ENCODE measurements at places on chromosomes 16 and 17. TPM values are rescaled to one million over a fixed set of nuclear protein-coding genes. Genes with fewer than 3 reads are reported as not detected.

Gene ARHGAP44
- 10.1 TPM for total RNA-seq

Gene ALDOC
- 183 TPM for total RNA-seq

Gene SYCE1L
- 3.9 TPM for total RNA-seq

Gene P2RX5
- total RNA-seq = 13.6 TPM

Gene VASN
- 15.5 TPM for total RNA-seq

Gene PHOSPHO1
- total RNA-seq = 2.2 TPM

Gene CLEC18A
- 0.16 TPM for total RNA-seq

Gene RMI2
- 98.2 TPM for total RNA-seq

DNA sequence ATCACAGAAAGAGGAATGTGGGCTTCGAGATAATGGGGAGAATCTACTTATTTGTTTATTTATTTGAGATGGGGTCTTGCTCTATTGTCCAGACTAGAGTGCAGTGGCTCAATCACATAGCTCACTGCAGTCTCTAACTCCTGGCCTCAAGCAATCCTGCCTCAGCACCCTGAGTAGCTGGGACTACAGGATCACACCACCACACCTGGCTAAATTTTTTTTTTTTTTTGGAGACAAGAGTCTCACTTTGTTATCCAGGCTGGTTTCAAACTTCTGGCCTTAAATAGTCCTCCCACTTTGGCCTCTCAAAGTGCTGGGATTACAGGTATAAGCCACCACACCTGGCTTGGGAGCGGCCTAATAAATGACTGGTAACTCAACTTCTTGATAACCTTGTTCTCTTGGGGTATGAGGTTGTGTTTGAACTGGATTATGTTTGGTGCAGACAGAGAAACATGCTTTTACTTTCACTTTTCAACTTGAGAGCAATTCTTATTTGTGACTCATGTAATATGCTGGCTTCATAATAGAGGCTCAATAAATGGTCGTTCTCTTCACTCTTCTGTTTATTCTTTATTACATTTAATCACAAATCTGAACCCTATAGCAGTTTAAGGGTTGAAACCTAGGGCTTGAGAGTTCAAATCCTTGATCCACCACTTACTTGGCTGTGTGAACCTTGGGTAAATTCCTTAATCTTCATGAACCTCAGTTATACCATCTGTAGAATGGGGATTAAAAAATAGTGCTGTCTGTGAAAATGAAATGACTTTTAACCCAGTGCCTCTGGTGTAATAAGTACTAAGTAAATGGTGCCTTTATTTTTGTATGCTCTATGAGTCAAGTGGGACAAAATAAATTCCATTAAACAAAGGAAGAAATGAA, 129.1 kb upstream of the HS3ST2 start:
- H3K4me1 ChIP-seq = peaks cover 5% of the 10 kb centered on the region
- H3K36me3 ChIP-seq = peaks cover 8% of the 10 kb centered on the region
- DNase-seq = no peak

DNA sequence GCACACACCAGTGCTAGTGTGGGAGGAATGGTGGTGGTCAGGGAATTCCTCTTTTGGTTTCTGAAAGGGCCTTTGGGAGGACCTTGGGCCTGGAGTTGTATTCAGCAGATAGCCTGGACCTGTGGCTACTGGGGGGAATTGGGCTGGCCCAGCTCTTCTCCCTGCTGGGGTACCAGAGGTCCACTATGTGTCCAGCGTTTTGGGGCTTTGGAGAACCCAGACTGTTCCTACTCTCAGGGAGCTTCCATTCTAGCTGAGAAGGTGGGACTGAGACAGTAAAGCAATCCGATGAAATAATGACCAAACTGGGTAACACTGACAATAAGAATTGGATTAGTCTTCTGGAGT, 2.4 kb downstream of the EPN3 start:
- no peak overlapping the region for H3K27ac ChIP-seq
- peaks cover 28% of the 10 kb centered on the region for H3K27me3 ChIP-seq

DNA sequence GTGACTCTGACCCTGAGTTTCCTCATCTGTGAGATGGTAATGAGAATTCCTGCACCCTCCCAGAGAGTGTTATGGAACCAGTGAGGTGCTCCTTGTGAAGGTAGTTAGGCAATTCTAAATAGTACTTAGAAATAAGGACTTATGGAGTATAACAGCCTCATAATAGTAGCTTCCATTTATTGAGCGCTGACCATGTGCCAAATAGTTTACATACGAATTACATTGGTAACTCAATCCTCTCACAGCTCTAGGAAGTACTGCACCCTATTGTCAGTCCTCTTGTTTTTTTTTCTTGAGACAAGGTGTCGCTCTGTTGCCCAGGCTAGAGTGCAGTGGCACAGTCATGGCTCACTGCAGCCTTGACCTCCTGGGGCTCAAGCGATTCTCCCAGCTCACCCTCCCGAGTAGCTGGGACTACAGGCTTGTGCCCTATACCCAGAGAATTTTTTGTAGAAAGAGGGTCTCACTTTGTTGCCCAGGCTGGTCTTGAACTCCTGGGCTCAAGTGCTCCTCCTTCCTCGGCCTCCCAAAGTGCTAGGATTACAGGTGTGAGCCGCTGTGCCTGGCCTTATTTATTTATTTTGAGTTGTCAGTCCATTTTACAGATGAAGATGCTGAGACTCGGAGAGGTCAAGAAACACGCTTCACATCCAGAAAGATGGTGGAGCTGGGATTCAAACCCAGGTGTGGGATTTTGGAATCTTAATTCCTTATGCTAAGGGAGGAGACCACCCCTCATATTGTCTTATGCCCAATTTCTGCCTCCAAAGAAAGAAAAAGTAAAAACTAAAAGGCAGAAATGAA, 2.9 kb downstream of the TNS4 start:
- no peak for DNase-seq
- H3K27ac ChIP-seq = peak overlapping the region; percentile 86
- H3K4me1 ChIP-seq = peaks cover 24% of the 10 kb centered on the region
- H3K27me3 ChIP-seq = no peaks in the 10 kb centered on the region

DNA sequence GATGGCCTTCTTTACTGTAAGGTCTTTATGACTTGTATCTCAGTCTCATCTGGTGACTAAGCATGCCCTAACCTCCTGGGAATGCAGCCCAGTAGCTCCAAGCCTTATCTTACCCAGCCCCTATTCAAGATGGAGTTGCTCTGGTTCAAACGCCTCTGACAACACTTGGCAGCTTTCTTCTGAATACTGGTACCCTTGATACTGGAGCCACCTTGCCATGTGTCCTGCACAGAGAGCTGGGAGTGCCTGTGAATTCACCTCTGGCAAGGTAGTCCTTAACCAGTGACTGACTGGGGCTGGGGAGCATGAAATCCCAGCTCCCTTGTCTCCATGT, 17.2 kb downstream of the NUDT7 start:
- no peak for DNase-seq
- no peak overlapping the region for H3K27ac ChIP-seq
- H3K4me3 ChIP-seq = no peak overlapping the region
- H3K4me1 ChIP-seq = no peaks in the 10 kb centered on the region

- H3K4me3 ChIP-seq = no peak overlapping the region
- no peaks in the 10 kb centered on the region for H3K27me3 ChIP-seq
- H3K36me3 ChIP-seq = peaks cover 4% of the 10 kb centered on the region
- H3K27ac ChIP-seq = no peak overlapping the region
Measured at GRCh38 chr16:7083096-7083495, 249.5 kb upstream of the RBFOX1 start.

GRCh38 chr16:58198022-58198683, at the start of gene CSNK2A2:
Gene CSNK2A2 (minus strand): TSS chr16:58198106. CDS start chr16:58197736, 370 bp downstream.
- H3K4me3 ChIP-seq = peak within 1 kb of the TSS; percentile 97
- H3K27ac ChIP-seq = no peak within 1 kb of the TSS
- no peaks in the 10 kb centered on the region for H3K27me3 ChIP-seq

DNA sequence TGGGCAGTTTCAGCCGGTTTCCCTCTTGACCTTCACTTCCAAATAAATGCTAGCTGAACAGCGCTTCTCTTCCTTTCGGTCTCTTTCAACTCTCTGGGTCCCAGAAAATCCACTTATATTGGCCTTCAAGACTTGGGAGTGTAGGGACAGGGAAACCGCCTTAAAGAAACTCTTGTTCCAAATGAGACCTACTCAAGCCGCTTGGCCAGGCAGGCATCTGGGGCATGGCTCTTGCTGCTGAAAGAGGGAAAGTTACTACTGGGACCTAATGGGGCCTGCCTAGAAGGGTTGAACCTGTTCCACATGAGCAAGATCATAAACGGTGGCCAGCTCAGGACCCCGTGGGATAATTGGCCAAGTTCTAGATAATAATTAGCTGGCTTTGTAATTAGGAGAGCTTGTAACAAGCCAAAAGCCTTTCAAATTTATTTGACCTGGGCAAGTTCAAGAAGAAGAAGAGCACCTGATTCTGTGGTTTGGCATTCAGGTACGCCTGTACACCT, 13.2 kb downstream of the CDH1 start:
- H3K4me3 ChIP-seq = no peak overlapping the region
- no peaks in the 10 kb centered on the region for H3K36me3 ChIP-seq
- H3K27ac ChIP-seq = peak overlapping the region; percentile 60

GRCh38 chr17:337866-338265, 14.7 kb downstream of the RPH3AL start:
- H3K4me1 ChIP-seq = peaks cover 16% of the 10 kb centered on the region
- no peak for DNase-seq
- H3K27me3 ChIP-seq = no peaks in the 10 kb centered on the region
- no peak overlapping the region for H3K4me3 ChIP-seq

DNA sequence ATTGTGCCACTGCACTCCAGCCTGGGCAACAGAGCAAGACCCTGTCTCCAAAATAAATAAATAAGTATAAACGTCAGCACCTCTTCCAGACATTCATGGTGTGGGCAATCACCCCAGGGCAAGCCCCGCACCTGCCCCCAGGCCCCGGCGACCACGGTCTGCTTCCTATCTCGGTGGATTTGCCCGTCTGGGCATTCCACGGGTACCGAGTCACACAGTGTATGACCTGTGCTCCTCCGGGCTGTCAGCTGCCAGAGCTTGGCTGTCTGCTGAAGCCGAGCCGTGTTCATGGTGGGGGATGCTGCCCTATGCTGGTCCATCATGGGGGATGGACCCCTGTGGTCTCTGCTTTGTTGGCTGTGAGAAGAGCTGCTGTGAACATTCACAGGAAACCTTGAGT, 15.4 kb downstream of the CYBC1 start:
- DNase-seq = no peak
- no peak overlapping the region for H3K27ac ChIP-seq
- H3K4me1 ChIP-seq = no peaks in the 10 kb centered on the region
- no peaks in the 10 kb centered on the region for H3K27me3 ChIP-seq
- no peak overlapping the region for H3K4me3 ChIP-seq
- H3K36me3 ChIP-seq = no peaks in the 10 kb centered on the region

- H3K4me3 ChIP-seq = no peak overlapping the region
- H3K36me3 ChIP-seq = no peaks in the 10 kb centered on the region
- no peak for DNase-seq
- no peak overlapping the region for H3K27ac ChIP-seq
Measured at GRCh38 chr16:27123795-27124409, 57.2 kb downstream of the C16orf82 start.

- no peak overlapping the region for H3K27ac ChIP-seq
- H3K4me3 ChIP-seq = no peak overlapping the region
- H3K4me1 ChIP-seq = peaks cover 18% of the 10 kb centered on the region
- H3K27me3 ChIP-seq = no peaks in the 10 kb centered on the region
Measured at GRCh38 chr17:36791942-36792475, 145.3 kb upstream of the LHX1 start.

GRCh38 chr16:12903407-12904328, 2.3 kb downstream of the SHISA9 start:
- H3K4me3 ChIP-seq = peak overlapping the region; percentile 99
- peaks cover 46% of the 10 kb centered on the region for H3K4me1 ChIP-seq
- peaks cover 17% of the 10 kb centered on the region for H3K27me3 ChIP-seq
- no peak overlapping the region for H3K27ac ChIP-seq

DNA sequence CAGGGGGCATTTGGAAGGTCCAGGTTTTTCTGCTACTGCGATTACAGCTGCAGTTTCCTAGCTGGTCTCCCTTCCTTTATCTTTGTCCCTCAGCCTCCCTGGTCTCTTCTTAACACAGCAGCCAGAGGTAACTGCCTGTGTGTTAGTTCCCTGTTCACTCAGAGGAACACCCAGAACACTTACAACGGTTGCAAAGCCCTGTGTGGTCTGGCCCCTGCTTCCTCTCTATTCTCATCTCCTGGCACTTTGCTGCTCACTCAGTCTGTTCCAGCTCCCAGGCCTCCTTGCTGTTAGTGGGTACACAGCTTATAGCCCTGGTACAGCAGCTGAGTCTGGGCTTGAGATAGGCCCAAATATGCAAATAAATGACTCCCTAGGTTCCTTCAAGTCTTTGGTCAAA, 16.4 kb downstream of the NTN1 start:
- H3K4me3 ChIP-seq = no peak overlapping the region
- no peaks in the 10 kb centered on the region for H3K4me1 ChIP-seq
- no peaks in the 10 kb centered on the region for H3K36me3 ChIP-seq
- no peak overlapping the region for H3K27ac ChIP-seq
- H3K27me3 ChIP-seq = no peaks in the 10 kb centered on the region

- H3K36me3 ChIP-seq = no peaks in the 10 kb centered on the region
- H3K27me3 ChIP-seq = no peaks in the 10 kb centered on the region
- no peak overlapping the region for H3K4me3 ChIP-seq
- H3K27ac ChIP-seq = no peak overlapping the region
Measured at GRCh38 chr16:82584553-82585152, 42.1 kb upstream of the CDH13 start.

- peak; percentile 78 for DNase-seq
- H3K4me3 ChIP-seq = peak overlapping the region; percentile 61
- peaks cover 100% of the 10 kb centered on the region for H3K27me3 ChIP-seq
- H3K36me3 ChIP-seq = no peaks in the 10 kb centered on the region
Measured at GRCh38 chr17:17722081-17722905, 41.0 kb downstream of the RAI1 start.

- H3K27me3 ChIP-seq = peaks cover 45% of the 10 kb centered on the region
- no peaks in the 10 kb centered on the region for H3K36me3 ChIP-seq
- peaks cover 4% of the 10 kb centered on the region for H3K4me1 ChIP-seq
- no peak overlapping the region for H3K4me3 ChIP-seq
- H3K27ac ChIP-seq = no peak overlapping the region
Measured at GRCh38 chr17:71039391-71039790, 870.1 kb downstream of the KCNJ2 start.

GRCh38 chr17:81999976-82000802, 22.5 kb downstream of the CENPX start:
- peak; percentile 44 for DNase-seq
- no peaks in the 10 kb centered on the region for H3K27me3 ChIP-seq
- H3K36me3 ChIP-seq = no peaks in the 10 kb centered on the region
- H3K4me1 ChIP-seq = no peaks in the 10 kb centered on the region
- H3K27ac ChIP-seq = no peak overlapping the region

- no peaks in the 10 kb centered on the region for H3K4me1 ChIP-seq
- H3K36me3 ChIP-seq = no peaks in the 10 kb centered on the region
- H3K4me3 ChIP-seq = no peak overlapping the region
- H3K27ac ChIP-seq = no peak overlapping the region
- DNase-seq = peak; percentile 11
Measured at GRCh38 chr17:27810211-27810901, 10.0 kb upstream of the NOS2 start.
